ENCODE measurements at places on chromosomes 6 and 20.
A peak's percentile ranks its signal among the peaks of the same experiment; 100 is the strongest.

DNA sequence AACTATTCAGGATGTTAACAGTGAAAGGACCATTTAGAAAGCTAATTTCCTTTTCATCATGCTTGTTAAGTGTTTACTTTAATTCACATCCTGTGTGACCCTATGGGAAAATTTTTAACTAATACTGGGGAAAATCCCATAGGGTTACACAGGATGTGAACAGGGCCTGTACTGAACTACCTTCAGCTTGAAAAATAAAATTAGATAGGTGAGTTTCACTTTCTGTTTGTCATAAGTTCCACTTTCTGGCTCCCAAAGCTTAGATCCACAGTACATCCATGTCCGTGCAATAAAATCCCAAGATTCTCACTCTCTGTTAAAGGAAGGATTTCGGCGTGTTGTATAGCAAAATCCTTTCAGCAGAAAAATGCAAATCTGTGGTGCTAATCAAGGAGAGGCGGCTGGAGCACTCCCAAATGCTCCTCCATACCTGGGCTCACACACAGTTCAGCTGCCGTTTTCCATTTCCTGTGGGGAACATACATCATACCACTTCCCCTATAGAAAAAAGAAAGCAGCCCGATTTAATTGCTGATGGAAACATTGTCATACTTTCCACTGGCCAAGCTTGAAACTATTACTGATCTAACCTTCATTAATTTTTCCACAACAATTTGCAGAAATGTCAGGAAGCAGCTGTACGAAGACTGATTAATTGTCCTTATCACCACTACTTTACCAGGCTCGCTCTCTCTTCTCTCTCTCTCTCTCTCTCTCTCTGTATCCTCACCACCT, 125.2 kb downstream of the HIVEP2 start:
- peak; percentile 23 for DNase-seq

DNA sequence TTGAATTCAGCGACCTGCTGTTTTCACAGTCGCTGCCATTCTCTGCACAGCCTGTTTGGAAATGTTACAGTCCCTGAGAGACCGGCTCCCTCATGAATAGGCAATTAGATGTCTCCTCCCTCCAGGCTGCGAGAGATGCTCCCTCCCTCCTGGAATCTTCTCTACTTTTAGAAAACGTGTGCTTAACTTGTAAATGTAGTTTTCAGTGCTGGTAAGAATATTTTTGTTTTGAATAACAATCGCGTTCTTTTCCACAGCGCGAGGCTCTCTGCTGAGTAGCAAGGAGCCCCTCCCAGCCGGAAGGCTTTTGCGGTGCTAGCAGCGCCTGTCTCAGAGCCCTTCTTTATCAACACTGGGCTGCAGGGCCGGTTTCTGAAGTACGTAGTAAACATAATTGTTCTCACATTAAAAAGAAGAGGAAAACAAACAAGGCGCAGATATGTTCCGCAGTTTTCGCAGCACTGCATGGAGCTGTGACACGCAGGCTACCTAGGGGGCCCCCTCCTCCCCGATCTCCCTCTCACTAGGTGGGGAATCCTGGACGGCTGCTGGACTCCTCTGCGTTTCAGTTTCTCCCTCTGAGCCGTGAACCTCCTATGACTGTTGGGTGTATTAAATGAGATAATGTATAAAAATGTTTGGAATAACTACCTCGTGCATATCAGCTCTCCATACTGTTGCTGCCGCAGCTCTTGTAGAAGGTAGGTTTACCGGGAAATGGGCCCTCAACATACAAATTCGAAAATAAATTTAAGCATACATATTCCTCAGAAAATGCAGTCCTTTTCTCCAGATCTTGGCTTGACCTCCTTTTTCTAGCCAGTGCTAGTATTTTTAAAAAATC, 79.0 kb upstream of the SPACA1 start:
- no peak for DNase-seq

DNA sequence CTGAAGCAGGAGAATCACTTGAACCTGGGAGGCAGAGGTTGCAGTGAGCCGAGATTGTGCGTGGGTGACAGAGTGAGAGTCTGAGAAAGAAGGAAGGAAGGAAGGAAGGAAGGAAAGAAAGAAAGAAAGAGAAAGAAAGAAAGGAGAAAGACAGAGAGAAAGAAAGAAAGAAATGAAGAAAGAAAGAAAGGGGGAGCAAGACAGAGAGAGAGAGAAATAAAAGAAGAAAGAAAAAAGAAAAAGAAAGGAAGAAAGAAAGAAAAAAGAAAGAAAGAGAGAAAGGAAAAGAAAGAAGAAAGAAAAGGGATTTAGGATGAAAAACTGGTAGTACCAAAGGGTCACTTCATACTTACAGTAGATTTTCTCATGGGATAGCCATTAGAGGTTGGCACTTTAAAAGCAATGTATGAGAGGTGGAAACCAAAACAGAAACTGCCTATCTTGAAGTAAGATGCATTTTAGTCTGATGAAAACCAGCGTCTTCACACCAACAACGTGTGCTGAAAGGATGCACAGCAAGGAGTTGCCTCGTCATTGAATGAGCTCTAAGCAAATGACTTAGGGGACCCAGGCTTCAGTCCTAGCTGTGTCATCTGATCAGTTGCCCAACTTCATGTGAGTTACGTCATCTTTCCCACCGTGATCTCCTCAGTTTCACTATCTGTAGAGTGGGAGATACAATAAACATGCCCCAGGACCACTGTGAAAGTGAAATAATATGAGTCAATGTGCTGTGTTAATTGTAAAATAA, 133.9 kb upstream of the NEDD9 start:
- peak; percentile 27 for DNase-seq

GRCh38 chr6:143060806-143061596, at the start of gene AIG1:
Gene AIG1 (plus strand): TSS chr6:143060889. CDS start chr6:143060926, 37 bp downstream.
- peak; percentile 48 for DNase-seq

- no peak for DNase-seq
These were observed 72.1 kb downstream of the RSPO3 start for GRCh38 chr6:127190552-127190951.

GRCh38 chr6:52141596-52141995, 44.6 kb upstream of the IL17A start:
- no peak for DNase-seq

- no peak for DNase-seq
These were observed 43.2 kb upstream of the OSTM1 start for GRCh38 chr6:108117427-108118358.

DNA sequence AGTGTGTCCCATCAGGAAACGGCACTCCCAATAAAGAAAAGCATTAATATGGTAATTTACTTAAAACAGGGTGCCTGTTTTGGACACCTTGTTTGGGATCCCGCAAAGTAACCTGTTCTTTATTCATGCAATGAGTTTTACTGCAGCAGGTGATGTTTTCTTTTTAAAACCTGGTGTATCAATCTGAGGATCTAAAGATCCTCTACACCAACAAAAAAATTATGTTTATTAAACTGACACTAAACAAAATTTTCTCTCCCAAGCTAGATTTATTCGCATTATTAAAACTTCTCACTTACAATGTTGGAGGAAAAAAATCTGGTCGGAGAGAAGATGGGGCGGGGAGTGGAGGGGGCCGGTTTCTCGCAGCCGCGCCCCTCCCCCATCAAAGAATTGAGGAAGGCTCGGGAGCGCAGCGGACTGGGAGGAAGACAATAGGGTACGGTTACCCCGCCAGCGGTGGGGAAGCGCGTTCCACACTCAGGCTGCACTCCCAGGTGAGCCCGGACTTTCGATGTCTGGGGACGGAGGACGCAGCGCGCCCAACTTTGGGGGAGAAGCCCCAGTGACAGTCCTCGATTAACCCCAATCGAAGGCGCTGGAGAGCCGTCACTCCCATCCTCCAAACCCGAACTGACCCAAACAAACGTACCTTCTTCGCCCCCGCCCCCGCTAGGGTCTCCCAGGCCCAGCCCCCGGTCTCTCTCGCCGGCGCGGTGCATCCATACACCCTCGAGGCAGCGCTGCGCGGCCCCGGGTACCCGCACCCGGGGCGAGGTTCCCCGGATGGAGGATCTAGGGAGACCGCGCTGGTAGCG, 1.3 kb downstream of the CD24 start:
- no peak for DNase-seq

DNA sequence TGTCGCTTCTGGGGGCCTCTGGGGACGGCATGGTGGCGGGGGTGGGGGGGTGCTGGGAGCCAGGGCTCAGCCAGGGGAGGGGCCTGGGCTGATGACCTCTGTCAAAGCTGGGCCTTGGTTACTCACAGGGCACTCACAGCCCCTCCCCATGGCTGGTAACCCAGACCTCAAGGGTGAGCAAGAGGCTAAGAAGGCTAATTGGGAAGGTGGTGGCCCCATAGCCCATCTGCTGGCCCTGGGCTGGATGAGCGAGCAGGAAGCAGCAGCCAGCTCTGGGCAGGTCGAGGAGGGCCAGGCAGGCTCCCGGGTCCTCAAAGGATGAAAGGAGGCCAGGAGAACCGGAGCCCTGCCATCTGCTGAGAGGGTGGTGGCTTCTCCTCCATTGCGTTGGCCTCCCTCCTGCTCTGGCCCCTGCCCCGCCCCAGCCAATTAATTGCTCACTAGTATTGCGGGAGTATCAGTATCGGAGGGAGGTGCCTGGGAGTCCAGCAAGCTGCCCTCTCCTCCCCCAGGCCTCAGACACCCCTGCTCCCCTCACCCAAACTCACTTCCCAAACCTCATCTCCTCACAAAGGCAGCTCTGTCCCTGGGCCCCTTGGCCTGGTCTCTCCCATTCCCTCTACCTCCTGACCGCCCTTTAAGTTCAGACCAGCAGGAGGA, 1.0 kb upstream of the CDSN start:
- DNase-seq: no peak

DNA sequence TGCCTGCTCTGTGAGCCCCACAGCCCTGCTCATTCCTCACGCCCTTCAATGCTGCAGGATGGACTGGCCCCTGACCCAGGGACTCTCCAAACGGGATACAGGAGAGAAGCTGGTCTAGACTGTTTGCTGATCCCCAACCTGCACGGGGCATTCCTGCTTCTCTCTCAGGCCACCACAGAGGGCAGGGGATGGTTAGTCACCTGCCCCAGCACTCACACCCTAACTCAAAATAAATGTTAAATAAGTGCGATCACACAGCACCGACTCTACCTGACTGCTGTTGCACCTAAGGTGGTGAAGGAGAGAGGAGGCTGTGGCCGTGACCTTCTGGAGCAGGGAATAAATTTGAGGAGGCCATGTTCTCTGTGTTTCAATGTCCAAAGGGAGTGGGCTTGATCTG, 39.9 kb upstream of the TGM6 start:
- DNase-seq: no peak

DNA sequence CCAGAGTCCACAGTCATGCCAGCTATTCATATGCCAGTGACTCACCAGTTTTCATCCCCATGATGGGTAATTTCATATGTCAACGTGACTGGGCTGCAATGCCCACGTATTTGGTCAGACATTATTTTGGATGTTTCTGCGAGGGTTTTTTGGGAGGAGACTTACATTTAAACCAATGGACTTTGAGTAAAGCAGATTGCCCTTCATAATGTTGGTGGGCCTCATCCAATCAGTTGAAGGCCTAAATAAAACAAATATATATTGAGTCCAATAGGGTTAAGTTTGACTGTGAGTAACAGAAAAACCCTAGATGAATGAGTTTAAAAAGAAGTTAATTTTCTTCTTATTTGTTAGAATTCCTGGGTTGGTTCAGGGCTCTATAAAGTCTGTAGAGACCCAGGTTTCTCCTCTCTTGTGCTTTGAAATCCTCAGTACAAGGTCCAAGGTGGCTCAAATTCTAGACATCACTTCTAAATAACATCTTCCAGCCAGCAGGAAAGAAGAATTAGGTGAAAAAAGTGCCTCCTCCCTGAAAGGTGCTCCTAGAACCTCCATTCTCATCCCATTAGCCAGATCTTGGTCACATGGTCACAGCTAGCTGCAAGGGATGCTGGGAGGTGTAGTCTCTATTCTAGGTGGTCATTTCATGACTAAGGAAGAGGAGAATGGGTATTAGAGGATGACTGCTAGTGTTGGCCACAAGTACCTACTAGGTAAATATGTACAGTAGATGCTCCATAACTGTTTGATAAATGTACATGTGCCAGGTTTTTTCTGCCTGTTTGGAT, 16.7 kb upstream of the NEDD9 start:
- no peak for DNase-seq

DNA sequence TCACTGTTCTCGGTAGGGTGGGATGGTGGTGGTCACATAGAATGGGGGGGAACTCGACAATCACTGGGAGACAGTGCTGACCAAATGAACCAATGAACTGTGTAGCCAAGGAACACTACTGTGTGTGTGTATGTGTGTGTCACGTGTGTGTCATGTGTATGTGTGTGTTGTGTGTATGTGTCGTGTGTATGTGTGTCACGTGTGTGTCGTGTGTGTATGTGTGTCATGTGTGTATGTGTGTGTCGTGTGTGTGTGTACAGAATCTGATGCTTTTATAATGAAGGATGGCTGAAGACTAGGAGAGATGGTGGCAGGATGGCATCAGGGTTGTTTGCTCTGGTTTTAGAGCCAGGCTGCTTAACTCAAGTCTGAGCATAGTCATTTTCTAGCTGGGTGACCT, 99.1 kb upstream of the DUSP22 start:
- no peak for DNase-seq

DNA sequence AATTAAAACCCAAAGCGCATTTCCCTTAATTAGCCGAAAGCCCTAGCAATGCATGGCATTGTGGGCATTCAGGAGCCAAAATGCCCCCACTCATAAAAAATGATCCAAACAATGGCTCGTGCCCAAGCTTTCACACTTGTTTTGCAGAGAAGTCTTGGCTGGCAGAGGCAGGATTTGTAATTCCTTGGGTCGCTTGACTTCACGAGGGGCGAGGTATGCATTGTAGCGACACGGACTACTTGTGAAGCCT, 613 bp upstream of the SASH1 start:
- DNase-seq: no peak

GRCh38 chr6:151464702-151465101, 12.8 kb upstream of the RMND1 start:
- no peak for DNase-seq

GRCh38 chr6:134519465-134519864, 201.6 kb upstream of the SGK1 start:
- DNase-seq: peak; percentile 9

- DNase-seq: no peak
These were observed 41.3 kb downstream of the RSPH3 start for GRCh38 chr6:158958504-158959386.

DNA sequence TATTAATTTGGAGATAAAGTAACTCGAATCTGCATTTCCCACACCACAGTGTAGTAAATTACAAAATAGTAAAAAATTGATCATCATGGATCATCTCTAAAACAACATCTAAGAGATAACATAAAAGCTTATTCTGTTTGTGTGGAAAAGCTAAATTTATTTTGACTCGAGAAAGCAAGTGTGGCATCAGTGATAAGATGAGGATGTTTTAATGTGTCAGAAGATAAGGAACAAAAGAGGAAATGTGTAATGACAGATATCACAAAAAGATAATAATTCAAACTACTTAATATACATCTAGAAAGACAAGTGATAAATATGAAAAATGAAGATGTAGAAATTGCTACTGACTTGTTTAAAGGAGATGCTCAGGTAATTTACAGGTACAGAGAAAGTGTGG, 74.1 kb downstream of the DNAH8 start:
- DNase-seq: no peak

DNA sequence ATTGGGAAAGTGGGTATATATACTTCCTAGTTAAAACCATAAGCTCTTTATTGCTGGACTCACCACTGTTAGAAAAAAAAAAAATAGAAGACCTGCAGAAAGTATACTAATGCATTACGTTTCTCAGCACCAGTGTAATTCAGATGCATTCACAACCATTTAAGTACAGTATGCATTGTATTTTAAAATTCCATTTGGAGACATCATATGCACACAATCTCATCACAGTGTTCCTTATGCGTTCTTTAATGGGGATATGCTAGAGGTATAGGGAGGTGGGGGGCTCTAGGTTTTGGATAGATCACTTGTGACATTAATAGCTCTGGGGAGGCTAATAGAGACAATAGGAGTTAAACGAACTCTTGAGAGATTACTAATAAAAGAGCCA, 9.4 kb downstream of the TFAP2A start:
- DNase-seq: no peak

- DNase-seq: no peak
These were observed 23.4 kb downstream of the RRBP1 start for GRCh38 chr20:17658648-17658993.

Data from effector memory CD4-positive, alpha-beta T cell (primary cell).